ENCODE measurements at places on chromosomes 3 and 15.

GRCh38 chr3:42520906-42521305 is 18.5 kb downstream of the VIPR1 start:
- DNase-seq, result no peak

DNA sequence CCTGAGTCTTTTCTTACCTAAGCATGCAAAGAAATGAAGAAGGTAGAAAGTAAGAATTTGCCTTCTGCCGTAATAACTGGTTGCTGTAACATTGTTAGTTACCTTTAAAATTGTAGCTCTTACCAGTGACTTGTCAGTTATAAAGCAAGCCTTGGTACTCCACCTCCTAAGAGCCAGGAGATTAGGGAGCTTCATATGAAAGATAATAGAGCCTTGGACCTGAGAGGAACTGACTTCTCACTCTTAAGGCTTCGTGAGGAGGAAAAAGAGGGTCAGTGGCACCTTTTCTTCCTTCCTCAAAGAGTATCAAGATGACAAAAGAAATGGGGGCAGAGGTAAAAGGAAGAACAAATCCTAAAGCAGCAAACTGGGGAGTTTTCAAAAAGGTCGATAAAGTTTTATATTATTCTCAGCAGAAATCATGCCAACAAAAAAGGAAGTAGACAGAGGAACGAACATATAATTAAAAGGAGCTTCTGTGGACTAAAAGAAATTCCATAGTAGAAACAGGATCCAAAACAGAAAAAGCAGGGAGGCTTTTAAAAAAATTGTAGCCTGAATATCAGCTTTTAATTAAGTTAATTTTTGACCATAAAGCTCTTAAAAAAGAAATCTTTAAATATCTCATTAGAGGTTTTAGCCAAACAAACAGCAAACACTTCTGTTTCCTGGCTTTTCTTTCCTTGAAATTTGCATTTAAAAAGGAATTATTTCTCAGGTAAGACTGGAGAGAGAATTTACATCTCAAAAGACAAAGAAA is 847.1 kb upstream of the ALCAM start:
- no peak for DNase-seq

DNA sequence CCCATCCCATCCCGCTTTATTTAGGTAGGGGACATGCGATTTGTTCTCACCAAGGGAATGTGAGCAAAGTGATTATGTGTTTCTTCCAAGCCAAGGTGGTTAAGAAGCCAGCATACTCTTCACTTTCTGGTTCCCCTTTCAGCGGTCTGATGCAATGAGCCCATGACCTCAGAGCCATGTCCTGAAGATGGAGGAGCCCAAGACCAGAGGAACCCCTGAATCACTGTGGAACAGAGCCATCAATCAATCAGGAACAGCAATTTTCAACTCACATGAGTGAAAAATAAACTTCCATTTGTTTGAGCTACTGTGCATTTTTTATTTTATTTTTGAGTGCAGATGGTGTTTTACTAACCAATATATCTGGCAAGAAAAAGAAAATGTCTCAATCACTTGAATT is 10.8 kb downstream of the THRB start:
- DNase-seq, result no peak

DNA sequence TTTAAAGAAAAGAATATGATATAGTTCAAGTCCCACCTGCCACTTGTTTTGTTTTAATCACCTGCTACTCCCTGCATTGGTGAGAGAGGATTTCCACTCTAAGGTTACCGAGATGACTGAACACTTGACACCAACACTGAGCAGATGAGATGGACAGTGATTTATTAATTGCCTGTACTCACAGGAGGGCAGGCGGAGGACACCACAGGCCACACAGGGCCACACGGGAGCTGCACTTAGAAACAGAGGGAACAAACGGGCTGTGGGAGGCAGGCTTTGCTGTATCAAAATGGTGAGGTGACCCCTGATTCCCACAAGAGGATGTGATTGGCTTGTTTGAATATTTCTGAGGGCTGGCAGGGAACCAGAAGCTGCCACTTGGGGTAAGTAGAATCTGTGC is 10.8 kb downstream of the MINAR1 start:
- no peak for DNase-seq

GRCh38 chr15:76011627-76012551 is at the start of gene NRG4:
TSS of gene NRG4 (minus strand) at chr15:76012424. CDS start at chr15:76011230, 1,194 bp downstream.
- no peak for DNase-seq

GRCh38 chr3:195241592-195242355 is 29.2 kb downstream of the XXYLT1 start:
- DNase-seq, result no peak

DNA sequence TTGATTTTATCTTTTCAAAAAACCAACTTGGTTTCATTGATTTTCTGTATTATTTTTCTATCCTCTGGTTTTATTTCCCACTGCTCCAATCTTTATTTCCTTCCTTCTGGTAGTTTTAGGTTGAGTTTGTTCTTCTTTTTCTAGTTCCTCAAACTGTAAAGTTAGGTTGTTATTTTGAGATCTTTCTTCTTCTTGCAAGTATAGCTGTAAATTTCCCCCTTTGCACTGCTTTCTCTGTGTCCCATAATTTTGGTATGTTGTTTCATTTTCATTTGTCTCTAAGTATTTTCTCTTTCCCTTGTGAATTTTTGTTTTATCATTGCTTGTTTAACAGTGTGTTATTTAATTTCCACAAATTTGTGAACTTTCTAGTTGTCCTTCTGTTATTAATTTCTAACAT is 120.0 kb downstream of the PLD1 start:
- DNase-seq, result no peak

- DNase-seq, result no peak
Measured at GRCh38 chr15:95919460-95919859, 411.0 kb upstream of the NR2F2 start.

- no peak for DNase-seq
Measured at GRCh38 chr3:50100386-50100785, 11.7 kb downstream of the RBM5 start.

- no peak for DNase-seq
Measured at GRCh38 chr3:9147215-9147895, 102.1 kb downstream of the SRGAP3 start.

GRCh38 chr3:195200010-195200822 is 70.7 kb downstream of the XXYLT1 start:
- DNase-seq, result no peak

GRCh38 chr3:14991151-14991742 is 43.9 kb downstream of the NR2C2 start:
- no peak for DNase-seq

DNA sequence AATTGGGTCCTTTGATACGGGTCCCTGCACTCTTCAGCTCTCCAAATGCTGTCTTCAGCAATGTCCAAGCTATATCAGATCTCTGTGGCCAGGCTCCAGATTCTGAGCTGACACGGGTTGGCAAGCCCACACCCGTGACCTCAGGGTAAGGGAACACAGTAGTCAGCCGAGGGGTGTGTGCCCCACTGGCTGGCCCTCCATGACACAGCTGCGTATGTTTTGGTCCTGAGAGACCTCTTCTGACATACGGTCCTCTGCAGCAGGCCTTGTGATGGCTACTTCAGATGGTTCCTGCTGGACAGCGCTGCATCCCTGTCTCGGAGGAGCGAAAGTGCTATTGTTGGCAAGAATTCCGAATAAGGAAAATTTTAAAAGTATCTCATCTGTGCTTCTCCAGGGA is 85.2 kb upstream of the ADAMTS17 start:
- no peak for DNase-seq

GRCh38 chr15:89657686-89658200 is 2.5 kb upstream of the KIF7 start:
- no peak for DNase-seq

- no peak for DNase-seq
Measured at GRCh38 chr3:4736284-4736861, 242.9 kb upstream of the BHLHE40 start.

DNA sequence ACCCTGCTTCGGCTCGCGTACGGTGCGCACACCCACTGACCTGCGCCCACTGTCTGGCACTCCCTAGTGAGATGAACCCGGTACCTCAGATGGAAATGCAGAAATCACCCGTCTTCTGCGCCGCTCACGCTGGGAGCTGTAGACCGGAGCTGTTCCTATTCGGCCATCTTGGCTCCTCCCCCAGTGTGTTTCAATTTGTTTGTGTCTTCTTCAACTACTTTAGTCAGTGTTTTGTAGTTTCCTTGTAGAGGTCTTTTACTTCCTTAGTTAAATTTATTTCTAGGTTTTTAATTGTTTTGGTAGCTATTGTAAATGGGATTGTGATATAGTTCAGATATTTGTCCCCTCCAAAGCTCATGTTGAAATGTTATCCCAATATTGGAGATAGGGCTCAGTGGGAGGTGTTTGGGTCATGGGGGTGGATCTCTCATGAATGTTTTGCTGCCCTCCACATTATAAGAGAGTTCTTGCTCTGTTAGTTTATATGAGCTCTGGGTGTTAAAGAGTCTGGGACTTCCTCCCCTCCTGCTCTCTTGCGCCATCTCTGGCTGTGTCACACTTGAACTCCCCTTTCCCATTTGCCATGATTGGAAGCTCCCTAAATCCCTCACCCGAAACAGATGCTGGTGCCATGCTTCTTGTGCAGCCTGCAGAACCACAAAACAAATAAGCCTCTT is 304.4 kb downstream of the DOCK3 start:
- DNase-seq, result no peak

GRCh38 chr15:90259524-90259923 is 5.9 kb upstream of the NGRN start:
- no peak for DNase-seq
